SW 1271 (cell line): ENCODE measurements at places on chromosomes 3 and 15.

DNA sequence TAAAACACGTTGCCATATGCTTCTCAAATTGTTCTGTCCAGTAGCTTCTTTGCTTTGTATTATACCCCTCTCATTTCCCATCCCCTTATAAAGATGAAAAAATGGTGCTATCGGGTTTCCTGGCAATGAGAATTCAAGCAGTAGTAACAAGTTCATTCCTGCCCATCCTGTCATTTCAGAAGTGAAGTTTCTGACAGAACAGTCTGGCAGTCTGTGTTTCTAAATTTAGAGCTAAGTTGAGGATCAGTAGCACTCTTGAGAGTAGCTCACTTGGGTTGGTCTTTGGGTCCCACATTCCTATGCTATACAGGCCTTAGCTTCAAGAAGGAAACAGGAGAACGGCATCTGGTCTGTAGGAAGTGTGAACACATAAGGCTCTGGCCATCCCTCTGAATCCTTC lies 134.6 kb downstream of the GHSR start:
- no peak for DNase-seq

GRCh38 chr3:46380471-46381221 lies 9.9 kb downstream of the CCR5 start:
- no peak for DNase-seq

DNA sequence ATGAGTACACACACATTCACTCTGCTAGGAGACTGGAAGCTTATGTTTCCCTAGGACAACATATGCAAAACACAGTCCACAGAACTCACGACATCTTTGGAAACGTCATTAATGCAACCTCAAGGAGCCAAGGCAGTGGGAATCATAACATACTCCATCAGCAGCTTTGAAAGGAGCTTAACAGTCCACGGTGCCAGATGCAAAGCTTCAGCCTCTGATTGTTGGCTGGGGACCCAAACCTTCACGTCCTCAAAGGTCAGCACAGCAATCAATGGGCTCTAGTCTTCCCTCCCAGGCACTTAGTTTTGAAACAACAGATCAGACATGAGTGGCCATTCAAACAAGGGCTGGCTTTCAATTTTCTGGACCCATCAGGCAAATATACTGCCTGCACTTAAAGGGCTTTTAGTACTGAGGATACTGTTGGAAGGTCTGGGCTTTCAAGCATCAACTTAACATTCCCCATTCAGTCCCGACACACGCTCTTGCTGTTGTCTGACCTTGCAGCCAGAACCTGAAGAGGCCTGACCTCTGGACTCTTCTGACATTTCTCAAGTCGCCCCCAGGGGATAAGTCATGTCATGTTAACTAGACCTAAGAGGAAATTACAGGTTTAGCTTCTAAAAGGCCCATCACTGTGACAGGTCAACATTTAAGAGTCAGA lies 223.0 kb downstream of the PDZRN3 start:
- no peak for DNase-seq

GRCh38 chr3:105606016-105606415 lies 239.3 kb downstream of the ALCAM start:
- DNase-seq = no peak

DNA sequence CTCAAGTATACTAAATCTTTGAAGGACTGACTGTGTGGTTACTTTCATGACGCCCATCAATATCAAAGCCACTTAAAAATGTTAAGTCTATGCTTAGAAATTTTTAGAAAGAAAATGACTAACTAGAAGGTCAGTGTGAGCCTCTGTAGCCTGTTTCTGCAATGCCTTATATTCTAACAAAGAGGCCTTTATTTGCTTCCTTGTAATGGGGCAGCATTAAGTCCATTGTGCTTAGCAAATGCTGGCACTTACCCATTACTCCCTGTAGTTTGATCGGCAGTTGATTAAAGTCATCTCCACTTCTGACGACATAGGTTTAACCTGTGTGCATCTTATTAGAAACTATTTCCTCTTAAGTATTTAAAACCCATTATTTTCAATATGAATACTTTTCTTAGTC lies 91.6 kb upstream of the FAM98B start:
- no peak for DNase-seq

DNA sequence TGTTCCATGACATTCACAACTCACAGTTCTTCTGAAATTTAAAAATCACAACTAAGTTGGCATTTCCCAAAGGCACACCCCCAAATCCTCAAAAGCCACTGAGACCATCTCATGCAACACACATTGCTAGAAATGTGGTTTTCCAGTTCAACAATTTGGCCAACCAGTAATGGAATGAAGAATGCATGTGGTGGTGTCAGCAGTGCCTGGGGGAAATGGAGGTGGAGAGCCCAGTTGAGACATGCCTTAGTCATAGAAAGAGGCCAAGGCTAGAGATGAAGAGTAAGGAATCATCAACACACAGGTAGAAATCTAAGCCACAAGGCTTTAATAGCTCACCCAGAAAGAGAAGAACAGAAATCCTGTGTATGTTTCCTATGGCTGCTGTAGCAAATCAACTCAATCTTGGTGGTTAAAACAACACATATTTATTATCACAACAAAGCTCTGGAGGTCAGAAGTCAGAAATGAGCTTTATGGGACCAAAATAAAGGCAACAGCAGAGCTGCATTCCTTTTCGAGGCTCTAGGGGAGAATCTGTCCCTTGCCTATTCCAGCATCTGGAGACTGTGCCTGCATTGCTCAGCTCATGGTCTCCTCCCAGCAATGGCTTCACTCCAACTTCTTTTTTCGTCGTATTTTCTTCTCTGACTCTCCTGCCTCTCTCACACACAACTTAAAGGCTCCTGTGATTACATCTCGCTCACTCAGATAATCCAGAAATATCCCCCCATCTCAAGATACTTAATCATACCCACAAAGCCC lies 54.0 kb downstream of the SNTN start:
- no peak for DNase-seq

- DNase-seq = no peak
Measured at GRCh38 chr15:60589253-60589652, 110.3 kb upstream of the ICE2 start.

GRCh38 chr15:89197503-89197971 lies 23.8 kb downstream of the RLBP1 start:
- DNase-seq = no peak

DNA sequence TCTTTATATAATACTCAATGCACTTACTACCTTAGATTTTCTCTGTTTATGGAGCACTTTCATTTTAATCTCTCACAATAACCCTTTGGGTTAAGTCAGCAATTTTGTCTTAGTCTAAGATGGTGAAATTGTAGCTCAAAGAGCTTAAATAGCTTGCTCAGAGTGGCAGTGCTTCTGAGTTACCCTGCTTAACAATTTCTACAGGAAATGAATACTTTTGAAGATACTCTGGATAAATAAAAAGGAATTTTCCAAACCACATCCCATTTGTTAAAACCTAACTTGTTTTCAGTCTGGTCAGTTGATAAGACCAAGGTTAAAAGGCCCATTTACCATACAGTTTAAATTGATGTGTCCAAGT lies 37.2 kb downstream of the HMG20A start:
- DNase-seq = no peak

DNA sequence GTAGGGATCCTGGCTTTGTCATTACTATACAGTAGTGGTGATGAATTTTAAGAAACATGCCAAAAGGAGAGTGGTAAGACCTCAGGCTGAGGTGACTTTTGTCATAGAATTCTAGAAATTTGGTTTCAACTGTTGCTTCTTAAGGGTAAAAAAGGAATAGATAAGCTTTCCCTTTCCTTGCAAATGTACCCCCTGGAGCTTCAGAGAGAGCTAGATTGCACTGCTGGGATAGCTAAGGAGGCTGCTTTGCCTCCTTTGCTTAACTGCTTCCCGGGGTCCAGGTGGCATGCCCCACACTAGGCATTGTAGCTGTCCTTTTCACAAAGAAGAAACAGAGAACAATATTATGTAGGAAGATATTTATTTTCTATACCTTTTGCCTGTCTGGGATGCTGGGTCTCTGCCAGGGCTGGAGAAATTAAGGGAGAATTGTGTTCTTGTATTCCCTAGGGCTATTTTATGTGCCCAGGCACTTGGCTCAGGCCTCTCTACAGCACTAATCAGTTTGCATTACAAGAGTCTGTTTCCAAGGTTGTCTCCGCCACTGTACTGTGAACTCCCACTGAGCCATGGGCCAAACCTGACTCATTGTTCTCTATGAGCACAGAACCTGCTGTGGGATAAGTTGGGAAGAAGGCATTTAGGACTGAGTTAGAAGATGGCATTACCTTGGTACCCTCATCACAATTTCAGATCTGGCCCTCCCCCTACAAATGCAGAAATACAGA lies 460.0 kb downstream of the PDCD6IP start:
- no peak for DNase-seq

- no peak for DNase-seq
Measured at GRCh38 chr3:81452418-81452817, 309.0 kb downstream of the GBE1 start.
